Fibroblast of skin of left quadriceps (primary cell): ENCODE measurements at places on chromosomes 5 and 9.

DNA sequence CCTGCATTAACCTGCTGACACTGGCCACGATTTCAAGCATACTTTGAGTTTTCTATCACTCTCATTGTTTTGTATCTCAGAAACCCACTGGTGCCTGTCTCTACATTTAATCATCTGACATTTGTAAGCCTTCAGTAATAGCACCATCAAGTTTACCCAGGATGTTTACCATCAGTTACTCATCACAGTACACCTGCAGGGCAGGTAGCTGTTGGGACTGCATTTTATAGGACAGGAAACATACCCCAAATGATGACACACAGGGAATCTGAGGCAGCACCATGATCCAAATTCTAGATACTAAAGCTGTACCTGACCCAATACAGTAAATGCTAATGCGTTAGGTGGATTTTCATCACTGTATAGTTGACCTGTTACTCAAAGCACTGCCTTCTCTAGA is 114.2 kb downstream of the FEM1C start:
- DNase-seq: no peak

- DNase-seq: no peak
Observed at GRCh38 chr5:74290634-74291241, 349.8 kb downstream of the ENC1 start.

DNA sequence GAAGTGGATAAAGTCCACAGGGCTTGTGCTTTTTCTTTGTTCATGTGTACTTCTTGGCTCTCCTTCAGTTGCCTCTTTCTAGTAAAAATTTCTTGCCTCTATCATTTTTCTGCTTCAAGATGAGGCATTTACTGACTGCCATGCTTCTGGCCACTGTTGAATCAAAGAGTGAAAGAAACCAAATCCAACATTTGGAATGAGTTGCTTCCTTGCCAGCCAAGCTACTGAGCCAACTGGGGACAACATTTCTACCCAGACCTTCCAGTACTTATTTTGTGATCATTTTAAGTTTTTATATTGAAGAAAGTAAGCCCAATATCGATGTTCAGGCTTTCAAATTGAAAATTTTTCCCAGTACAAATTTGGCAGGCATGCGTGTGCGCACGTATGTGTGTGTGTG is 73.2 kb downstream of the SNCAIP start:
- no peak for DNase-seq

DNA sequence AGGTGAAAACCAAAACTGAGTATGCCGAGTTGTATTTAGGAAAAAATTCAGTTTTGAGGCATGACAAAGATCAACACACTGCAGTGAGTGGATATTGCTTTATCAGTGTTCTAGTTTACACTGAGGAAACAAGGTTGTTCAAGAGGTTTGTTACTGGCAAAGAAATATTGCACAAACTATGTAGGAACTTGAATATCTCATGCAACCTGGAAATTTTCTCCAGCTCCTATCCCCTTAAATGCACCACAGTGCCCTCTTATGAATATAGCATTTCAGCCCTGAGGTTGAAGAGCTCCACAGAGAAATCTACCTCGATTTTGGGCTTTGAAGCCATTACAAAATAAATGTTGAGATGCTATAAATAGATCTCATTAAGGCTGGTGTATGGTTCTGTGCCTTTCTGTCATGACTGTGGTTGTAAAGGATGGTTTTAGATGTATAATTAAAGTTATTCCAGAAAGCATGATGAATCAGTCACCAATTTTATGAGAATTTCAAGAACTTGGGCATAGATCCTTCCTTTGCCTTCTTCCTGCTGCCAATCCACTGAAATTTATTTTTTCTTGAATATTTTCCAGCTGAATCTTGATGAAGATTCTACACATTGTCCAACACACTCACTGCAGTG is 159.3 kb downstream of the SPATA31D1 start:
- no peak for DNase-seq

- DNase-seq: no peak
Observed at GRCh38 chr9:75845806-75846205, 44.7 kb upstream of the PCSK5 start.

GRCh38 chr5:107651325-107651724 is 19.4 kb downstream of the EFNA5 start:
- no peak for DNase-seq

DNA sequence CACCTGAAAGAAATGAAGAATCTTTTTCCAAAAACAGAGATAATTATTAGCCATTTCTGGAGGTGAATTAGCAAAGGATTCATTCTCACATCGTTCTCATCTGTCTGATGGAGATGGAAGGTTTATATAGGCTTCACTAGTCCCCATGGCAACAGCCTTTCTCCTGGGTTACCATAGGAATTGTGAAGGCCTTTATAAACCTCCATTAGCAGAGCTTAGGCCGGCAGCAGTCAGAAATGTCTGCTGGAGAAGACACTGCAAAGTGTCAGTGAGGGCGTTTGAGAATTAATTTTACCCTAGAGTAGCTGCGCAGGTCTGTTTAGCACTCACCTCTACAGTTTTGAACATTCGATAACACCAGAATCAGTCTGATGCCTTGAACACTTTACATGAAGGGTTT is 290.4 kb upstream of the NR4A3 start:
- no peak for DNase-seq

GRCh38 chr9:128945798-128946501 is 1.5 kb downstream of the DOLK start:
- DNase-seq: no peak

DNA sequence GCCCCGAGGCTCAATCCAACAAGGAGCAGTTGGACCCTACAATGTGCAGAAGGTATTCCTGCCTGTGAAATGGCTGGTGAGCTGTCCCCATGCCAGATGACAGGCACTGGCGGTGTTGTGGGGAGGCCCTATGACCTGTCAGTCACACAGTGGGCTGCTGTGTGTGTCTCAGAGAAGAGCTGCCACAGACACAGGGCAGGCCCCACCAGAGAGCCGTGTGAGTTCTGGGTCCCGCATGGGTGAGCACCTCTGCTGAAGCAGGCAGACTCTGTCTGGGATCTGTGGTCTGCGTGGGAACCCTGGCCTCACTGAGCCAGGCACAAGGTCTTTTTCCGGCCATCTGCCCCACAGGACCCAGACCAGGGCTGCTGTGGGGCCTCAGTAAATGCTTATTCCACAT is 37.3 kb upstream of the PITX1 start:
- no peak for DNase-seq

DNA sequence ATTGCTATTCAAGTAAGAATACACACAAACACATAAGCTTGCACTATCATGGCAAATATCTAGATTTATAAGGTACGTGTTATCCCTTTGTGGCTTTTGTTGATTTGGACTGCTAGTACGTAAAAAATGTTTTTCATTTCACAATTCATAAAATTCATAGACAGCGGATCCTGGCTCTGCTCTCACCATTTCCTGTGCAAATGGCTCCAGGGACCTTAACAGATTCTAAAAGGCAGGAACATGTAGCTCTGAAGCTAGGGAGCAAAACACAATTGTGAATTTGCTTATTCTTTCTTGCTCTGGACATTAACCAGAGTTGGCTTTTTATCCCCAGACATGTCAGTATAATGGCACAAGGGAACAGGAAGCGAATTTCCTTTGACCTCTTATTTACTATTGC is 1019.9 kb upstream of the WWC1 start:
- DNase-seq: no peak

DNA sequence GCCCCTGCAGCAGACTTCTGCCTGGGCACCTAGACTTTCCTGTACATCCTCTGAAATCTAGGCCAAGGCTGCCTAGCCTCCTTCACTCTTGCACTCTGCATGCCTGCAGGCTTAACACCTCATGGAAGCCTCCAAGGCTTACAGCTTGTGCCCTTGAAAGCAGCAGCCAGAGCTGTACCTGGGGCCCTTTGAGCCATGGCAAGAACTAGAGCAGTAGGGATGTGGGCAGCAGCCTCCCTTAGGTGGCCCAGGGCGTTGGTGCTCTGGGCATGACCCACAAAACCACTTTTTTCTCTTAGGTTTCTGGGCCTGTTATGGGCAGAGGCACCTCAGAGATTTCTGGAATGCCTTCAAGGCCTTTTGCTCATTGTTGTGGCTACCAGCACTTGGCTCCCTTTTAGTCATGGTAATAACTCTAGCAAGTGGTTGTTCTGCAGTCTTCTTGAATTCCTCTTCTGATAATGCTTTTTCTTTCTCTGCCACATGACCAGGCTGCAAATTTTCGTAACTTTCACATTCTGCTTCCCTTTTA is 606.2 kb downstream of the TLE4 start:
- no peak for DNase-seq

GRCh38 chr5:133794771-133795415 is 173.5 kb downstream of the C5orf15 start:
- DNase-seq: no peak

- no peak for DNase-seq
Observed at GRCh38 chr5:4941957-4942830, 197.9 kb upstream of the ADAMTS16 start.

GRCh38 chr9:126148994-126149393 is 177.6 kb upstream of the MVB12B start:
- DNase-seq: no peak

DNA sequence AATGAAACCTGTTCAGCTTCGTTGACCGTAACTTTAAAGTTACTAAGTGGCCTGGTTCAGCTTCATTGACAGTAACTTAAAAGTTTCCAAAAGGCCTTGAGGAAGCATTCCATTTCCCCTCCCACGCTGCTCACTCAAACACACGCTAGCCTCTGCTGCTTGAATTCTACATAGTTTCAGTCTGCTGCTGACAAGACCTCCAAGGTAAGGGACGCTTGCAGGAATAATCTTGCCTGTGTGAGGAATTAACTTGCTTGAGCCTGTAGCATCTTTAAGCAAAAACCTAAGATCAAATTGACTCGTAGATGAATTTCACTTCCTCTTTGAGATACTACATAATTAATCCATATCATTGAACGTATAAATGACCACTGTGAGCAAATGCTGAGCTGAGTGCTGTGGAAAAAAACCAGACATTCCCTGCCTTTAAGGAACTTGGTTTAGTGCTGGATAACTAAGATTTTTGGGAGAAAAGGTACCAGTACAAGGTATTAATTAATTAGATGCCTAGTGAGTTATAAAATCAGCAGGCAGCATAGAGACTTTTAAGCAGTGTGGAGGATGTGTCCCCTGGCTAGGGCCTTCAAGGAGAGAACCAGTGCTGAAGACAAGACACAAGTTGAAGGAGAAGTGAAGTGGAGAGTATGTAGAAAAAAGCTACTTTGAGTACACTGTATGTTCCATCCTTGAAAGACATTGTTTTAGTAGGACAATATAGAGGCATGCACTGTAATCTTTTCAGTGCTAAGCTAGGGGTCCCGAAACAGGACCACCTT is 39.2 kb downstream of the GRAMD2B start:
- DNase-seq: no peak

DNA sequence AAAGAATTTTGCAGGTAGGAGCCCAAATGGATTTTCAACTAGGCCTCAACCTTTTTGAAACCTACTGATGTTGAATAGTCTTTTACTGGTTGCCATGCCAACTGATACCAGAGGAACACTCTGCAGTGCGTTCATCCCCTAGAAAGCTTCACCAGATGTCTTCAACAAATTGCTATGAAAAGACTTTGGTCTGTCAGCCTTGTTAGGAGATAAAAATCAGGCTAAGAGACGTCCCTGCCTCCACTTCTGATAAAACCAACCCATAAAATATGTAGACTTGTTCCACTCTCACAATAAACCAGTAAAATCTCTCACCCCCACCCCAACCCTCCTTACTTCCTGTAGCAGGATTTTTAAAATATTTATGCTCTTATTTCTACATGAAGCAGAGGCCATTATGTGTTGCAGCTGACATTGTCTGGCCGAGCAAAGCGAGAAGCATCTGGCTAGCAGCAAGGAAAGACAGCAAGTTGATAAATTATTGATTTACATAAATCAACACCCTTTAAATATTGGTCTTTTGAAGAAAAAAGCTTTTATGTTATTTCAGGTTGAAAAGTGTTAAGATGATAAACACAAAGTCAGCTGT is 428.7 kb downstream of the ISL1 start:
- DNase-seq: no peak

GRCh38 chr5:159135896-159136531 is 36.3 kb upstream of the EBF1 start:
- peak; percentile 20 for DNase-seq

GRCh38 chr5:9663891-9664290 is 33.7 kb upstream of the TAS2R1 start:
- DNase-seq: no peak

DNA sequence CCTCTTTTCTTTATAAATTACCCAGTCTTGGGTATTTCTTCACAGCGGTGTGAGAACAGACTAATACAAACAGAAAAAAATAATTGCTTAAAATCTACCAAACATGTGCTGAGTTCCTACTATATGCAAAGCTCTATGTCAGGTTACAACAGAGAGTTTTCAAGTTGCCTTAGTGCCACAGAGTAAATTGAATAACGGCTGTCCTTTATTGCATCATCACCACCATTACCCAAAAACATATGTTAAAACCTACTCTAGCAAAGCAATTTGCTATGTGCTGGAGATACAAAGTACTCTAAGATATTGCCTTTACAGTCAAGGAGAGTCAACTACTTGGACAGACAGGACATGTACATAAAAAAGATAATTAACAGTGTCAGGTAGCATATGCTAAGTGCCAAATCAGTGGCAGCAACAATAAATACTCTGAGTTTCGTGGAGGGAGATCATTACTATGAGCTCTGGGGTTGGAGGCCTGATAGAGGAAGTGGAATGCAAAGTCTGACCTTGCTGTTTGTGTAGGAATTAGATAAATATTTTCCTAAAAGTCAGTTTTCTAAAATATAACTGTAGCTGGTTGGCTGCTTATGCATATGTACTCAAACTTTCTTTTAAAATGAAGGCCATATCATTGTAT is 1058.7 kb upstream of the WWC1 start:
- peak; percentile 48 for DNase-seq

DNA sequence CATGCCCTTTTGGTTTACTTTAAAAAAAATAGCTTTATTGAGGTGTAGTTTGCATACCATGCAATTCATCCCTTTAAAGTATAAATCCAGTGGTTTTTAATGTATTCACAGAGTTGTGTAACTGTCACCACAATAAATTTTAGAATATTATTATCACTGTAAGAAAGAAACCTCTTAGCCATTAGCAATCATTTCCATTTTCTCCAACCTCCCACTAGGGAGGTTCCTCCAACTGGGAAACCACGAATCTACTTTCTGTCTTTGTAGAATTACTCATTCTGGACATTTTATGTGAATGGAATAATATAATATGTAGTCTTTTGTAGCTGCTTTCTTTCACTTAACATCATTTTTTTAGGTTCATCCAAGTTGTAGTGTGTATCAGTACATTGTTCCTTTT is 43.5 kb downstream of the UNC13B start:
- DNase-seq: no peak

DNA sequence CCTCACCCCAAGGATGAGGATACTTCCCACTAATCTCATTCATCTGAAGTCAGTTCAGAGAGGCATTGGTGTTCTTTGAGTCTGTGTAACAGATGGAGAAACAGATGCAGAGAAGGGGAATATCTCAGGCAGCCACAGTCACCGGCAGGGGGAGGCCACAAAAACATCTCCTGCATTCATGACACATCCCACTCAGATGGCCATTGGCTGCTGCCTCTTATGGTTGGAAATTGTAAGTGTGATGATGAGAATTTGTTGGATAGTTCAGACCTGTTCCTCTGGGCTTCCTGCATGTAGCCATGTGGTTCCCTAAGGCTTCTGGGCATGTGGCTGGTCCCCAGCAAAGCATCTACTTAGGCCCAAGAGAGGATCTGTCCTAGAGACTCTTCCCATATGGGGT is 45.9 kb upstream of the GABRP start:
- no peak for DNase-seq

GRCh38 chr5:172165465-172165864 is 22.6 kb downstream of the STK10 start:
- DNase-seq: no peak

GRCh38 chr5:2860101-2860500 is 108.6 kb upstream of the IRX2 start:
- DNase-seq: no peak

GRCh38 chr5:45454114-45454513 is 242.1 kb downstream of the HCN1 start:
- no peak for DNase-seq
